ENCODE measurements at places on chromosomes 13 and 19. TPM values are rescaled to one million over a fixed set of nuclear protein-coding genes. Genes with fewer than 3 reads are reported as not detected.
A peak's percentile ranks its signal among the peaks of the same experiment; 100 is the strongest.

ZNF66 gene
- total RNA-seq, result 0.69 TPM

CYSLTR2 gene
- not detected for total RNA-seq

CYP4F2 gene
- not detected for total RNA-seq

FAM216B gene
- not detected for total RNA-seq

LRG1 gene
- total RNA-seq, result not detected

SYT5 gene
- total RNA-seq, result not detected

B3GLCT gene
- total RNA-seq, result 2.8 TPM

PRODH2 gene
- total RNA-seq, result not detected

F10 gene
- 4.9 TPM for total RNA-seq

URAD gene
- total RNA-seq, result not detected

KRTDAP gene
- total RNA-seq, result not detected

DNA sequence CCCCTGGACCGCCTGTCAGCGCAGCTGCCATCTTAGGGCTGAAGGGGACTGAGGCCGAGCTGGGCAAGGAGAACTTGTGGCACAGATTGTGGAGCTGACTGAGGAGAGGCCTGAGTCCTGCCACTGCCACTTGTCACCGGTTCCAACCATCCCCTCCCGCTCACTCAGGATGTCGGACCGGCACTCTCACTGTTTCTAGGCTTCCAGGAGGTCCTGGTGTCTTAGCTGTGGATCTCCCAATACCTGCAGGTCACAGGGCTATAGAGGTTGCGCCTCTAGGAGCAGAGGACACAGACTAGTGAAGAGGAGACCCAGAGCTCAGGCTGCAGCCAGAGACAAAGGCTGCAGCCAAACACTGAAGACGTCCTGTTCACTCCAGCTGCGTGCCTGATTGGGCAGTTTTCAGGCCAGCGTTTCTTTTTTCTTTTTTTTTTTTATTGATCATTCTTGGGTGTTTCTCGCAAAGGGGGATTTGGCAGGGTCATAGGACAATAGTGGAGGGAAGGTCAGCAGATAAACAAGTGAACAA, 15.3 kb upstream of the ZNF486 start:
- no peak for DNase-seq

DNA sequence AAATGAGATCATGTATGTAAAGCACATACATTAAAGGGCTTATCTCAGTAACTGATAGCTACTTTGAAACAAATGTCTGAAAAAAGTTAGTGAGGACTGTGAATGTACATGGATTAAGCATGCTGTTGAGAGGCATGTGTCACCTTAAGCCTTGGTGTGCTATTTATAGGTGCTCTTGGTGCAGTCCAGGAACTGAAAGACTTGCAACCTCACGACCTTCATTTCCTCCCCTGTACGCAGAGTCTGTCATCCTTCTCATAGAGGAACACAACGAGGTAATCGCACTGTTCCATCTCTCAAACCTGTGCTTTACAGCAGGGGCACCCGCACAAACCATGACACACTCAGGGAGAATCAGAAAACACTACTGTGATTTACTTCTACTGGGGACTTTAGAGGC, 65.6 kb downstream of the UFM1 start:
- DNase-seq, result no peak

- DNase-seq, result no peak
These were observed 53.1 kb downstream of the FOXO1 start for GRCh38 chr13:40613192-40613818.

DNA sequence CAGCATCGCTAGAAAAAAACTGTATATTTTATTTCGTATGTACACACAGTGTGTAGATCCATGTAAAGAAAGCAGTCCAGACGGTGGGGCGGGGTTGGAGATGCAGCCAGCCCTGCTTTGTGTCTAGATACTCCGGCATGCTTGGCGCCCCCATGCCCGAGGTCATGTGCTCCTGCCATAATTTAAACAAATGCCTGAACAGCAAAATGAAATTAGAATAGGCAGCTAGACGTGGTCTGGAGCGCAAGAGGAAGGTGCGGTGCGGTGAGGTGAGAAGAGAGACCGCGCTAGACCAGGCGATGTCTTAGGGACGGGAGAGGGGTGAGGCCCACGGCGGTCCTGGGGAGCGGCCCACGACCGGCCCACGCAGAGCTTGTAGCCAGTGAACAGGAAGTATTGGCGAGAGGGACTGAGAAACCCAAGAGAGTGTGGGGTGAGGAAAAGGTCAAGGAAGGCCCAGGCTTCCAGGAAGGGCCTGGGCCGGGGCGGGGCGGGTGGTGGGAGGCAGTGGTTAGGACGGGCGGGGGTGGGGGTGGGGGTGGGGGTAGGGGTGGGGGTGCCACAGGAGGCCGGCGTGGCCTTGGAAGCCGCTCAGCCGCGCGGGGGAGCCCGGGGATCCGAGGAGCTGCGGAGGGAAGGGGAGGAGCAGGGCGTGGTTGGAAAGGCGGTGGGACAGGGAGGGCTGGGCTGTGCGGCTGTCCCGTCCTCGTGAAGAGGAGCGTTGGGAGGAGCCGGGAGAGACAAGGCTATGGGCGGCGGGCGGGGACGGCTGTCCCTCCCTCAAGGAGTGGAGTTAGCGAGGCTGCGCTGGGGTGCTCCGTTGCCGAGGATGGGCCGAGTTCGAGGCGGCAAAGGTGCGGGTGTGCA, 254.7 kb upstream of the SGCG start:
- DNase-seq, result peak; percentile 84

DNA sequence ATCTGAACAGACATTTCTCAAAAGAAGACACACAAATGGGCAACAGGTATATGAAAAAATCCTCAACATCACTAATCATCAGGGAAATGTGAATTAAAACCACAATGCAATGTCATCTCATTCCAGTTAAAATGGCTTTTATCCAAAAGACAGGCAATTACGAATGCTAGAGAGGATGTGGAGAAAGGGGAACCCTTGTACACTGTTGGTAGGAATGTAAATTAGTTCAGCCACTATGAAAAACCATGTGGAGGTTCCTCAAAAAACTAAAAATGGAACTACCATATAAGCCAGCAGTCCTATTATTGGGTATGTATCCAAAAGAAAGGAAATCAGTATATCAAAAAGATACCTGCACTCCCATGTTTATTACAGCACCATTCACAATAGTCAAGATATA, 24.7 kb upstream of the ZC3H13 start:
- no peak for DNase-seq

DNA sequence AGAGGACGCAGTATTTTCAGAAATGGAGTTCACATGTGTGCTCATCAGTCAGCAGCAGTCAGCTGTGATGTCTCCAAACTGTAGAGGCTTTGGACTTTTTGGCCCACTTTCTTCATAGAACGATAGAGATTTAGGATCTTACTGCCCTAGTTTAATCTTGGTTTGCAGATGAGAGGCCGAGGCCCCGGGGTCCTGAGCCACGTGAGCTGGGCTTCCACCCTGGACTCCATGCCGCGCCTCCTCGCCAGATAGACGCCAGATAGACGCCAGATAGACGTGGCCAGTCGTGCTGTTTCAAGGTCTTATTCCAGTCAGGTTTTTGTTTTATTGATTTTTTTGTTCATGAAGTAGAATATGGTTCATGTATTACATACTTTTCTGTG, 11.7 kb upstream of the MCF2L start:
- no peak for DNase-seq

- DNase-seq, result no peak
These were observed 78.8 kb downstream of the FGF14 start for GRCh38 chr13:102323012-102323411.

GRCh38 chr13:63288576-63288975, 1872.9 kb upstream of the PCDH20 start:
- DNase-seq, result no peak

GRCh38 chr13:80530191-80530590, 189.3 kb upstream of the SPRY2 start:
- no peak for DNase-seq

- DNase-seq, result no peak
These were observed 363.9 kb downstream of the MYO16 start for GRCh38 chr13:108993346-108993745.

GRCh38 chr19:21587549-21587948, 82.1 kb downstream of the ZNF429 start:
- peak; percentile 55 for DNase-seq

- no peak for DNase-seq
These were observed 67.0 kb upstream of the SIAH3 start for GRCh38 chr13:45918597-45918996.

- no peak for DNase-seq
These were observed 21.3 kb downstream of the GADD45B start for GRCh38 chr19:2497186-2497585.

DNA sequence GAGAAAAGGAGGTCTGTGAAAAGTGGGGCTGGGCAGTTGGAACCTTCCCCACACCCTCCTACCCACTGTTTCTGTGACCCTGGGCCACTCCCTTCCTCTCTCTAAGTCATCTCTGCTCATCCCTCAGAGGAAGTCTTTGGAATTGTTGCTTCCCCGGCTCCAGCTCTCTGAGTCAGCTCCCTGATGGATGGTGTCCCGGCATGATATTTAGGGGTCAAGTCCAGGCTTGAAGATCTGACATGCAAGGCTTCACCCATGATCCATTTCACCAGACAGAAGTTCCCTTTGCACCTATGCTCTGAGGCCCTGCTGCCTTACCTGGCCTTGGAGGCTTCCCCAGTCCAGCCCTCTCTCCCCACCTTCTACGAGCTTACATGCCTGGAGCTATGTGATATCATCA, 13.3 kb downstream of the EXOC3L2 start:
- no peak for DNase-seq

DNA sequence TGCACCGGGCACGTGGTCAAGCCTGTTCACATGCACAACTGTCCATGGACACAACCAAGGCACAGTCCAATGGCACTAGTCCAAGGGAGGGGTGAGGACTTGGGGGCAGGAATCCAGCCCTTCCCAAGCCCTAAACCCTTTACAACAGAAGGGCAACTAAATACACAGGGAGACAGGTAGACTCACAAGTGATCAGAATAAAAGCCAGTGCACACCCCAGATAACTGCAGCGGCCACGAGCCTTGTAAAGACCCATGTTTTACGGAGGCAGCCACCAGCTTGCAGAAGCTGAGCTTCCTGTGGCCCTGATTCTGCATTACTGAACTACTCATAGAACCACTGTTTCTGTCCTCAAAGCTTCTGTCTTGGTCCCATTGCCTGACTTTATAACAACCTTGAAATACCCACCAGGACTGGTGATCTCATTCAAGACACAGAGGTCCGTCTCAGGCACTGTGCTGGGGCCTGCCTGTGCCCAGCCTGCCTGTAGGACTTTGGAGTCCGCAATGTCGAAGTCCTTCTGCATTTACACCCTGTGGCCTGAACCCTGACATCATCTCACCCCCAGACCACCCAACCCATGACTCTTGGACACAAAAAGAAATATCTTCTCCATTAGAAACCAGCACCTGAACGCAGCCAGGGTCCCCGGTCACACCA, 181.2 kb downstream of the COL4A1 start:
- no peak for DNase-seq

DNA sequence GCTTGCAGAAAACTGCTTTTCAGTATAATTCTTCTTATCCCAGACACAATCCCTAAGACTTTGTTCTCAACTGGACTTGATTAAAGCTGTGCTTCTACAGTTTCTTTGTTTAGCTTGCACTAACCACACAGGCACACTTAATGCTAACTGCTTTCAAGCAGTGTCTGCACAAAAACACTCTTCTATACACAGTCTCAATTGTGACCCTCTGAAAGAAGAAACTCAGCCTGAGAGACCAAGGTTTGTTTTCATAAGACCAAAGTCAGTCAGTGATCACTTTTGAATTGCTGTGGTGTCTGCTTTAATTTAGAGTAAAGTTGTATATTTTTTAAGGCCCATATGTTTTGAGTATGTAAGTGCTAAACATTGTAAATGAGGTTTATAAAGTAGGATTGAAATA, 431.2 kb downstream of the KCTD12 start:
- no peak for DNase-seq

DNA sequence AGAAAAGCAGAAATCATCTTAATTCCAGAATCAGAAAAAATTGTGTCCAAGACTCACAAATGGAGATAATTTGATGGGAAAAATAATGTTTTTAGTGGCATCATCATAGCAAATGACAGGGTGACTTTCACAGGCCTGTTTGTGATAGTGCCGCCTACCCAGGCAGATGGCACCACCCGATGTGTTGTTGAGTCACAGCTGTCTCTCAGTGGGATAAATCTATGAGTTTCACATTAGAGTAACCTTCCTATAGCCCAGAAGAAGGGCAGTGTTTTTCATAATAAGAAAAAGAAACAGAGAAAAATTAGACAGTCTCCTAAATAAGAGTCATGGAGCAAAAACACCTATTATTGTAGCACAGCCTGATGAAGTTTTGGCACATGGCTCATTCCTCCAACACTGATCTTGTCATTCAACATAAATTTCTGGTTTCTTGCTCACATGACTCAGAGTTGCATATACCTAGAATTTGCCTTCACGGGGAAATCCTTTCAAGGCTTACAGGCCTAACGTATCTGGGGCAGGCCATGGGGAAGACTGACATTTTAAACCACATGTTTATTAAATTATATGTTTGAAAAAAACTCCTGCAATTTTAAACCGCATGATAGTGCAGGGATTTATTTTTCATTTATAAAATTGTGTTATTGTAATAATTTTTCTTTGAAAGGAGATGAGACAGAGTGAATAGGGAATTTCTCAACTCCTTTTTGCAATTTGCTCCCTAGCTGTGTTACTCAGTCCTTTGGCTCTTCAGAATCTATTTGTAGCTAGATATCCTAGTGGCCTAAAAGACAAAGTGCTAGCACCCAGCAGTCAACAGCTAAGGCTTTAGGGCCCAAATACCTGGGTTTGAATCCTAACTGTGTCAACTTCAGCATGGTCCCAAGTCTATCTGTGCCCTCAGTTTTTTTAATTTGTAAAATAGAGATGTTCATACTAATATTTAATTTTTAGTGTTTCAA, 393.7 kb downstream of the NDFIP2 start:
- no peak for DNase-seq

- no peak for DNase-seq
These were observed 62.8 kb upstream of the PCDH9 start for GRCh38 chr13:67292886-67293285.

- DNase-seq, result no peak
These were observed 576.5 kb upstream of the ARGLU1 start for GRCh38 chr13:107144432-107144831.

- DNase-seq, result peak; percentile 76
These were observed at the start of gene GRIN3B for GRCh38 chr19:1000095-1000494. GRIN3B (plus strand) TSS chr19:1000419; CDS start chr19:1000438, 19 bp downstream.

DNA sequence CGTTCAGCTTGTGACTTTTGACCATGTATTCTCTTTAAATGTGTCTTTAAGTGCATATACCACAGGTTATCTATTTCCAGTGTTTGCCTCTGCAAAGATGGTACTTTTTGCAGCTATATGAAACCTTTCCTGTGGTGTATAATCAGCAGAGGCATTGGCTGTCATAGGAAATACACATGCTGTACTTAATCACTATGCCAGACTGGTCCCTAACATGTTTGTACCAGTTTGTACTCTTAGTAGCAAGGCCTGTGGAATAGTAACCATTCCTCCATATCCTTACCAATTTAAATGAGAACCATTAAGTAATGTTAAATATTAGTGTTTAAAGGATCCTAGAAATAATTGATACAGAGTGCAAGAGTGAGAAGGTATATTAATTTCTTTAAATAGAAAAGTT, 69.8 kb downstream of the CDK8 start:
- no peak for DNase-seq

- DNase-seq, result no peak
These were observed 6.5 kb downstream of the RNF225 start for GRCh38 chr19:58401840-58402421.
